CD4-positive, alpha-beta T cell treated with Interleukin-10 for 1 hour (primary cell): ENCODE measurements at places on chromosomes 12 and 14.

GRCh38 chr12:5268424-5269210, 163.3 kb upstream of the NTF3 start:
- DNase-seq, result no peak

DNA sequence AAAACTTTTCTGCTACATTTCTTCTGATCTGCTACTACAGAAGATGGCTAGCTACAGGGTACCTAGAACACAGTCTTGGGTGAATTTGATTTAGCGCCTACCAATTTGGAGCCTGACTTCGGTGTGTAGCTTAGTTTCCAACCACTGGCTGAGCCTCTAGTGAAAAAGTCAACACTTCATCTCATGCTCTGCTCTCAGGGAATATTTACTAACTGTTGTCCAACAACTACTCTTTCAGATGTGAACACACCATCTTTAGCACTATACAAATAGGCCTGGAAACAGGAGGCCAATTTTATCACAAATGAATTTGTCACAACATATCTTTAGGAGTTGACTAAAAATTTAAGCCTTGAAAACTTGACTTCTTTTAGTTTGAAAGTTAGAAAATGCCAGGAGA, 167.9 kb downstream of the NELL2 start:
- no peak for DNase-seq

- no peak for DNase-seq
These were observed 373.9 kb downstream of the ALG10 start for GRCh38 chr12:34396006-34396860.

GRCh38 chr12:67811437-67812361, 163.2 kb downstream of the DYRK2 start:
- no peak for DNase-seq

- no peak for DNase-seq
These were observed 41.7 kb downstream of the SMIM41 start for GRCh38 chr12:52120951-52121823.

- no peak for DNase-seq
These were observed 3.2 kb downstream of the CFL2 start for GRCh38 chr14:34711169-34711568.

GRCh38 chr12:49821373-49822287, 6.6 kb downstream of the NCKAP5L start:
- DNase-seq, result no peak

- DNase-seq, result peak; percentile 39
These were observed 8.5 kb downstream of the BTG1 start for GRCh38 chr12:92136965-92137721.

GRCh38 chr12:128961308-128961902, 108.1 kb downstream of the GLT1D1 start:
- no peak for DNase-seq

DNA sequence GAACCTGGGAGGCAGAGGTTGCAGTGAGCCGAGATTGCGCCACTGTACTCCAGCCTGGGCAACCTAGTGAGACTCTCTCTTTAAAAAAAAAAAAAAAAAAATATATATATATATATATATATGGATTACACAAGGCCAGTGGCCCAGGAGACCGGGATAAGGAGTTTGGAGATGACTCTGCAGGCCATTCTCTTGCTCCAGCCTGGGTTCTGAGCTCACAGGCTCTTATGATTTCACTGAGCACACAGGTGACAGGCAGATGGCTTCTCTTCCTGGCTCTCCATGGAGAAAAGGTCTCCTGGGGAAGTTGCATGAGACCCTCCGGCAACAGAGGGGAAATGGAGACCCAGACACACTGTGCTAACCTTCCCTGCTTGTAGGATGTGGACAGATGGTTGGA, 98.7 kb upstream of the VASH1 start:
- no peak for DNase-seq
